ENCODE measurements at places on chromosomes 1 and 21.

DNA sequence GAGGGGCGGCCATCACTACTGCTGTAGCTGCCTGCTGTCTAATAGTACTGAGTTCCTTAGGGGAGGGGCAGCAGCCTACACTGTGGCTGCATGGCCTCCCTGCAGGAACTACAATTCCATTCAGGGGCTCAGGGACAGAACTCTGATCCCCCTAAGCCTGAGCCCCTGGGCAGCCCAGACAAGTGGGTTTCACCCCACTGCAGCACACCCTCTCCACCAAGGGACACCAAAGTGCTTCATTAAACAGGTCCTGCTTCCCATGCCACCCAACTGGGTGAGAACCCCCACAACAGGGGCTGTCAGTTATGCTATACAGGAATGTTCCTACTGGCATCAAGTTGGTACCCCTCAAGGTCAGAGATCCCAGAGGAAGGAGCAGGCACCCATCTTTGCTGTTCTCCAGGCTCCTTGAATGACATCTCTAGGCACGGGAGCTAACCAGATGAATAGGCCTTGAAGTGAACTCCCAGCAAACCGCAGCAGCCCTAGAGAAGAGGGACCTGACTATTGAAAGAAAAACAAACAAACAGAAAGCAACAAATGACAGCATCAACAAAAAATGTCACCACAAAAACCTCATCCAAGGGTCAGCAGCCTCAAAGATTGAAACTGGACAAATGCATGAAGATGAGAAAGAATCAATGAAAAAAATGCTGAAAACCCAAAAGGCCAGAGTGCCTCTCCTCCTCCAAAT, 437.4 kb downstream of the NUF2 start:
- no peak for DNase-seq

DNA sequence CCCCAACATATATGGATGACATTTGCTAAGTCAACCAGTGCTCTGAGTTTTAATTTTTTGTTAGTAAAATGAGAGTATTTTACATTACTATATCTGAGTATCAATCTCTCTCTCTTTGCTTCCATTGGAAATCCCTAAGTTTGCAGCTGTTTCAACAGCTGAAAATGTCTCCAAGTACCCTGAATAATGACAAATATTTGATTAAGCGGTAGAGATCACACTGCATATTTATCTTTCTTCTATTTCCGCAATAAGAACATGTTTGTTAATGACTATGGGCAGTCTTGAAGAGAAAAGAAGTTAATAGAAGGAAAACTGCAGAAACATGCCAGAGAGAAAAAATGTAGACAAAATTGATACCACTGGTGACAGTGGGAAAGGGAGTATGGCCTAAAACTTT, 1117.5 kb downstream of the NCAM2 start:
- no peak for DNase-seq

- no peak for DNase-seq
Observed at GRCh38 chr1:204744107-204744779, 58.7 kb upstream of the LRRN2 start.

DNA sequence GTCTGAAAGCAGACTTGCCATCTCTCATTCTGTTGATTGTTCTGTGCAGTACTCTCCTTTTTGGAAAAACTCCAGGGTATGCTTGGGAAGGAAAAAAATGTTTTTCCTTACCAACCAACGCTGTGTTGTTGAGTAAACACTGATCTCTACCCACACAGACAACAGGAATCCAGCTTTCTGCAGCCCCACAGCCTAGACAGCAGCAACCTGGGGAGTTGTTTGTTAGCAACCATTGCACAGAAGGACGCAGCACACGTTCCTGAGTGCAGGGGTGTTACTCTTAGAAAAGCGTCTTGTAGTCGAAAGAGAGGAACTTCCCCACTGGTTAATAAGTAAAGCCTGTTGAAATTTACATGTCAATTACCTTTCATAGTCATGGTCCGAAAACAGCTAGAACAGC, 56.6 kb downstream of the SMYD2 start:
- DNase-seq = peak; percentile 67

- DNase-seq = peak; percentile 66
Observed at GRCh38 chr1:64539781-64540218, 69.9 kb downstream of the CACHD1 start.

DNA sequence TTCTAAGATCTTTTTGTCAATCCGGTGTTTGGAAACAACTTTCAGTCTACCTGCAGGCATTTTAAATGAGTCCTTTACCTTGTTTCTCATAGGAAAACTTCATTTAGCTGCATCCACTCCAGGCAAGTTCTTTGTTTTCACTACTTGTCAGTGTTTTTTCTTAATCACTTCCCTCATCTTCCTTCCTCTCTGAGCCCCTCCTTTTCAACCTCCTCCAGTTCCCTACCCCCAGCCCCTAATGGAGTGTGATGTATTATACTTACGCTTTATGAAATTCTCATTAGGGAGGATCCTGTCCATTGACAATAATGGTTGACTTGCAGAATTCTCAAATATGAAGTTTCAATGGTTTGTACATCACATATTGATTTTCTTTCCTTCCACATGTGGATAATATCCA, 62.5 kb upstream of the BACH1 start:
- DNase-seq = no peak

DNA sequence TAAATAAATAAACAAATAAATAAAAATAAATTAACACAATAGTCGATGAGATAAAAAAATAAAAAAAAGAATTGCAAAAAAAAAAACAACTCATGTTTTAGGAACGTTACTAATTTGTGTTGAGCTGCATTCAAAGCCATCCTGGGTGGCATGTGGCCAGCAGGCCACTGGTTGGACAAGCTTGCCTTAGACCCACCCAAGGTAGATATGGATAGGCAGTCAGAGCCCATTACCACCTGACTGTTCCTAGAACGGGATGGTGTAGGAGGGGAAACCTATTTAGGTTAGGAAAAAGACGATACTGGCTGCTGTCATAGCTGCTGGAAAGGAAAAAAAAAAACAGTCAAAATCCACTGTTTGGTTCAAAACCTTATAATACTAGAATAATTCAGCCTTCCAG, 40.8 kb downstream of the HTR6 start:
- DNase-seq = no peak

DNA sequence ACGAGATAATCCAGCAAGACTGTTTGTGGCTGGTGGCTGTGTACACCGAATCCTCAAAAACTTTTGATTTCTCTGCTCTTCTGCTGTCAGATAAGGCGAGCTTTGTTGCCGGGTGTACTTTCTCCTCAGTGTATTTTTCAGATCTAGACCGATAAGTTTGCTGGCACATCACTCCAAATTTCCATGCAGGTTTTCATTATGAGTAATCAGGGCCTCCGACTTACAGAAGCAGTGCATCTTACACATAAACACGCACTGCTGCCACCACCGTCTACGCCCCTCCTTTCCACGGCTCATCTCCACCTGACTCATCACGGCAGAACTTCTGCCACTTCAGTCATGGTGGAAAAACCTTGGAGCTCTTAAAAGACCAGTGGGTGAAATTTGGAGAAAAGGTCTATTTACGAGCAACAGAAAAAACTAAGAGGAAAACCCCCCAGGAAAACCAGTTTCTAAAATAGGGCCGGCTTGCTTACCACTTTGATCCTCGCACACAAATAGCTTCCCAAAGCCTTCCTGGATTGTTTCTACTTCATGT, 7.7 kb downstream of the ZBTB21 start:
- DNase-seq = peak; percentile 89

DNA sequence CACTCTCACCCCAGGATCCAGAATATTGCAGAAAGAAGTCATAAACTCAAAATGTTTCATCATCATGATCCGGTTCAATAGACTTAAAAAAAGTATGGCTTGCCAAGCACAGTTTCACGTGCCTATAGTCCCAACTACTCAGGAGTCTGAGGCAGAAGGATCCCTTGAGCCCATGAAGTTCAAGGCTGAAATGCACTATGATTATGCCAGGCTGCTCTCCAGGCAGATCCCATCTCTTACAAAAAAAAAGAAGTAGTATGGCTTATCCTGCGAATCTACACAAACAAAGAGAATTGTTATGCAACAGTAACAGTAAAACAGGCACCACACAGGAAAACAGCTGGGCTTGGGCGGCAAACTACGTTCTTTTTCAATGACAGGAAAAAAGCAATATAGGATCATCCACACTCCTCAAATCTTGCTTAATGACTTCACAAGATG, 76.2 kb downstream of the EIF4G3 start:
- DNase-seq = peak; percentile 14

GRCh38 chr1:58841455-58841854, 57.6 kb upstream of the JUN start:
- DNase-seq = no peak

- DNase-seq = no peak
Observed at GRCh38 chr1:53400761-53401674, 58.2 kb upstream of the DMRTB1 start.

GRCh38 chr21:31798842-31799704, 67.2 kb upstream of the SCAF4 start:
- no peak for DNase-seq

DNA sequence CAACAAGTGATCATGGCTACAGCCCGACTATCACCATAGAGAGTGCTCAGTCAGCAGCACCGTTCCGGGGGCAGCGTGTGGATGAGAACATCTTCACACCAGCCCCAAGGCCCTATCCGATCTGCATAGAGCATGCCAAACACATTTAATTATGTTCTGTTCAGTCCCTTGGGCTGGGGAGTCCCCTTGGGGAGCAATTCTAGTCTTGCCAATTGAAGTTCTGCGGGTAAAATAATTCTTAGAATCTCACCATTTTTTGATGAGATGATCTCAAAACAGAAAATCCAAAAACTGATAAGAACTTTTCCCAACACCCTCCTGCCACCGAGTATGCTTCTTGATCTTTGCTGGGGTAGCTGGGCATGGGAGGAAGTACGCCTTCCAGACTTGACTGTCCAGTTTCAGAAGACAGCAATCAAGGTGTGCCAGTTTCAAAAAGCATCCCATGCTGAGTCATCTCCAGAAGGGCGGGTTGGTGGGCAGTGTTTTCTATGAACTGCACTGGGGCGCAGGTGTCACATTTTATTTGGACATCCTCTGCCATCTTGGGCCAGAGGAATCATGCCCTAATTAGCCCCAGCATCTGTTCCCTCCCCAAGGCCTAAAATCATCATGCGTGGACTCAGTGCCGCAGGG, 20.8 kb upstream of the PTPRF start:
- no peak for DNase-seq

DNA sequence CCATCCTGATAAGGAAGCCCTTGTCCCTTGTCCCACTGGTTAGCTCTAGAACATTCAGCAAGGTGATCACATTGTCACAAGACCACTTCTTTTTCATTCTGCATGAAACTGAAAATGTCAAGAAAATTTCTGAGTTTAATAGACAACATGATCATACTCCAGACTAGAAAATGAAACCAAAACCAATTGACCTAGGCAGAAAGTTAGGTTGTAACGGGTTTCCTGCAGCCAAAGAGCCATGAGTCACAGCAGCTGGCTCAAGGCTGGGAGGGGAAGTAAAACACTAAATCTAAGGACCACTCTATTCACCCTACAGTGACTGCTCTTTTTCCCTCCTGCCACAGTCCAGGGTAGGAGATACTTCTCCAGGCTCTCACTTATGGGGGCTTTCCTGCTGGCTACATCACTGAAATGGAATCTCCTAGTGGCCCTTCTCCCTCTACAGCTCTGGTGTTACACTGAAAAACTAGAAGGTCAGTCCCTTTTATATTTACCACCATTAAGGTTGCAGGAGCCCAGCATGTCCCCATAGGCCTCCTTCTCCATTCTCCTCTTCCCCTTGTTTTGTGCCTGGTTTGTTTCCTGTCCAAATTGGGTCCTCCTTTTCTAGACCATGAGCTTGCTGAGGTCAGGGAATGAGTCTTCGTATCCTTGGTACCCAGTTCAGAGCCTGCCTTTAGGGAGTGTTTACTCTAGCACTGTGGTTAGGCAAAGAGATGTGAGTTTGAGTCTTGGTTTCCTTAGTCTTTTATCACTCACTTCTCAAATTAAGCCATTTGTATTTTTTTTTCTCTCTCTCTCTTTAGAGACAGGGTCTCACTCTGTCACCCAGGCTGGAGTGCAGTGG, 236.5 kb upstream of the JUN start:
- DNase-seq = peak; percentile 81

DNA sequence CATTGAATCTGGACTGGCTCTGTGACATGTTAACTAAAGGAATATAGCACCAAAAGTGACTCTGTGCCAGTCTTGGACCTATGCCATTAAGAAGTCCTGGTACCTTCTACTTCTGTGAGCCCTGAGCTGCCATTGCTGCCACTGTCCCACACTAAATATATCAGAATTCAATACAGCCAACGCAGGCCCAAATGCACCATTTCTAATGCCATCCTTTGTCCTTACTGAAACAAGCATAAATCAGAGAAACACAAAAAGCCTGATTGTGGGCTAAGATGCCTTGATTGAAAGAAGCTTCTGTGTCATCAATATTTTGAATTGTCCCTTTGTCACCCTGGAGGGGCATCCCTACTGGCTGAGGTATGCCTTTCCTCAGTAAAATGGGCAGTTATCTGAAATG, 66.9 kb upstream of the NEK2 start:
- no peak for DNase-seq

- no peak for DNase-seq
Observed at GRCh38 chr1:173126421-173126820, 75.7 kb upstream of the TNFSF18 start.

- DNase-seq = no peak
Observed at GRCh38 chr21:33021150-33021549, 4.6 kb upstream of the OLIG2 start.

DNA sequence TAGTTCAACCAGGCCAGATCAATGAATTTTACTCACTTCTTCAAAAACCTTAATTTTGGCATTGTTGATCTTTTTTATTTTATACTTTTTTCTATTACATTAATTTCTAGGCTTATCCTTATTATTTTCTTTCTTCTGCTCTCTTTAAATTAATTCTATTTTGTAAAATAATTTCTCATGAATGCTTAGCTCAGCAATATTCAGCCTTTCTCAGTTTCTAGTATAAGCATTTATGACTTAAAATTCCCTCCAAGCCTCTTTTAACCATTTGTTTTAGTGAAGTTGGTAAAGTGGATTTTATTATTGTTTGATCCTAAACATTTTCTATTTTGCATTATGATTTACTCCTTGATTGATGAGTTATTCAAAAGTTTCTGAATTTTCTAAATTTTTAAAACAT, 20.6 kb upstream of the SAMD13 start:
- DNase-seq = no peak

DNA sequence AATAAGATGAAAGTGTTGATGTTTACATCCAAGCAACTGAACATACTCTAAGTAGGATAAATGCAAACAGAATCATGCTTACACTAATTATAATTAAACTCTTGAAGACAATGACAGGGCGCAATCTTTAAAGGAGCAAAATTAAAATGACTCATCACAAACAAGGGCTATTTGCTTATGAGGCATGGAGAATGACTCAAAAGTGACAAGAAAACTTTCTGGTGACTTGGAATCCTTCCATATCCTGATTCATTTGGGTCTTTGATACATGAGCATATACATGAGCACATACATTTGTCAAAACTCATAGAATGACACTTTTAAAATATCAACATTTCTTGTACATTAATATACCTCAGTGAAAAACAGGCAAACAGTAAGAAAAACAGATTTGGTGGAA, 1632.3 kb downstream of the KCNT2 start:
- DNase-seq = peak; percentile 67
